ENCODE measurements at places on chromosomes 2 and 18. TPM values are rescaled to one million over a fixed set of nuclear protein-coding genes. Genes with fewer than 3 reads are reported as not detected.

DNA sequence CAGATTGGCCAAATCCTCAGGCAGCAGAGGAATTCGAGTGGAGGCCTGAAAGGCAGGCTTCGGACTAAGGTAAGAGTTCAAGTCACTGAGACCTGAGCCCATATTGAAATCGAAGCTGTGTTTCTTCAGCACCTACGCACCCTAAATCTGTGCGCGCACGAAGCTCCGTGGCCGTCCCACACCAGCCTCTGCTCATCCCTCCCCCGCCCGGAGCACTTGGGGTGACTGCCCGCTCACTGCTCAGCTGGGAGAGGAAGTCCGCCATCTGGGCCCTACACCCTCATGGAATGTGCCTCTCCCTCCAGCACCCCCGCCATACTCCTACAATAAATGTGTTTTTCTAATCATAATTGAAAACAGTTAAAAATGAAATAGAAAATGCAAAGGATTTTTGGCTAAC lies 734.5 kb downstream of the GALR1 start:
- no peak for DNase-seq

- no peak for DNase-seq
Observed at GRCh38 chr18:3384664-3385563, 65.1 kb upstream of the TGIF1 start.

- no peak for DNase-seq
Observed at GRCh38 chr2:159266554-159266953, 19.9 kb downstream of the WDSUB1 start.

GRCh38 chr2:231390667-231391066 lies 4.8 kb upstream of the B3GNT7 start:
- no peak for DNase-seq

- DNase-seq: no peak
Observed at GRCh38 chr2:64946769-64947247, 42.4 kb upstream of the SLC1A4 start.

GRCh38 chr2:229282758-229283546 lies 11.9 kb upstream of the PID1 start:
- no peak for DNase-seq

DNA sequence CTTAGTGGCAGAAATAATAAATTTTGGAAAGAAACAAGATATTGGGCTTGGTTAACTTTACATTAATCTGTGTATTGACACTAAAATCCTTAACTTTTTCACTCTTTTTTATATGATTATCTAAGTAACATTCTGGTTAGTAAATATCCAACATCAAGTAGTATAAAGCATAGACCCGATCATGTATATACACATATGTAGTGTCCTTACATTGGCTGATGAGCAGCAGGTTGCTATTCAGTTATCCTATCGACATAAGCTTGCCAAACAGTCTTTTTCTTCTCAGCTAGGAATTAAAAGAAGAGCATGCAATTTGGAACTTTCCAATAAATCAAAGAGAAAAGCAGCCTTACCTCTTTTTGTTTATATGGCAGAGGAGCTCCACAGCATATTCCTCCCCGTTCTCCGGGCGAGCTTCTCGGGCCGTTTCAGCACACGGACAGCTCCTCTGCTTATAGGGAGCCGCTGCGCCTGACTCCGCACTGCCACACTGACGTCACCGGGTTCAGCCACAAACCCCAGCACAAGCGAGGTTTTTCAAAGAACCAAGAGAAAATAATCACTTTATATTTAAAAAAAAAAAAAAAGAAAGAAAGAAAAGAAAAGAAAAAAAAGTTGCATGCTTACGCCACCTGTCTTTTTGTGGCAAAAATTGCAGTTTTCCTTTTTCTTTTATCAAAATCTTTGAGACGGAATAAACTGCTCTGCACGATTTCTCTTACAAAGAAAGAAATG lies at the start of gene SCG2:
Gene SCG2 (minus strand): TSS at position 430 of the 735 bp plus-strand sequence. CDS start 3,079 bp downstream, outside the sequence.
- peak; percentile 57 for DNase-seq

DNA sequence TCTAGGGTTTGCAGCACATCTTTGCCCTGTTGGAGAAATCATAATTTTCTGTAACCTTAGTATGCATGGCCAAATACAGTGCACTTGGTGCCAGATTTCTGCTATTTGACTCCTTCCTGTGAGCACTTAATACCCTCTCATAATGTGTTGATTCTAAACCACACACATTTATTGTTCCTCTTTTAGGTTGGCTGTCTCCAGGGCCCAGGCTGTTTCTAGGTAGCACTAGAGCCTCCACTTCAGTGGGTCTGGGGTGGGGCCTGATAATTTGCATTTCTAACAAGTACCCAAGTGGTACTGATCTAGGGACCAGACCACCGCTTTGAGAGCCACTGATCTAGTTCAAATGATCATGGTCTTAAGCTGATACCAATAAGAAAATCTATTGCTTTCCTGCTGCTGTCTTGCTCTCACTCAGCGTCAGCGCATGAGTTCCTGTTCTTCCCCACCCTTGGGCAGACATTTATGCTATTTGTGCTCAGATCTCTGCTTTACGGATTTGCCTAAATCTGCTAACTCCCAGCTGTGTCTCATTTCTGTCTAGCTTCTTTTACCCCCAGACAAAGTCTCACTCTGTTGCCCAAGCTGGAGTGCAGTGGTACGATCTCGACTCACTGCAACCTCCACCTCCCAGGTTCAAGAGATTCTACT lies 7.4 kb downstream of the PTRHD1 start:
- no peak for DNase-seq

NT5DC4 gene
- 0.29 TPM for polyA plus RNA-seq

DNA sequence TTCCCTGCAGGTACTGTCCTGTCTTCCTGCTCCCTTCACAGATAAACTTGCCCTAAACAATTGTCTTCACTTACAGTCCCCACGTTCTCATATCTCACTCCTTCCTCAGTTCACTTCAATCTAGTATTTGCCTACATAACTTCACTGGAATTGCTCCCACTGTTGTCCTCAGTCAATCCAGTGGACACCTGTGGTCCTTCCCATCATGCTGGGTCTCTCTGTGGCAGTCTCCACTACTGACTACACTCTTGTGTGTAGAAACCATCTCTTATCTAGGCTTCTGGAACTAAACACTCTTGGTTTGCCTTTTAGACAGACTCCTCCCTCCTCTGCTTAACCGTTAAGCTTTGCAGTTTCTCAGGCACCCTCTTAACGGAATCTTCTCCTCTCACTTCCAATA lies 58.8 kb downstream of the COPS8 start:
- no peak for DNase-seq

B3GNT2 gene
- polyA plus RNA-seq: 41.2 TPM

GRCh38 chr2:122081751-122082150 lies 326.3 kb downstream of the TSN start:
- no peak for DNase-seq

GRCh38 chr18:48926420-48926857 lies 24.3 kb downstream of the SMAD7 start:
- no peak for DNase-seq

EPB41L5 gene
- polyA plus RNA-seq: 82.4 TPM

- DNase-seq: no peak
Observed at GRCh38 chr2:9110893-9111569, 95.6 kb upstream of the ASAP2 start.

ESPNL gene
- polyA plus RNA-seq: 2.3 TPM

COLEC12 gene
- 28.1 TPM for polyA plus RNA-seq

PHLPP1 gene
- 18.1 TPM for polyA plus RNA-seq

DNA sequence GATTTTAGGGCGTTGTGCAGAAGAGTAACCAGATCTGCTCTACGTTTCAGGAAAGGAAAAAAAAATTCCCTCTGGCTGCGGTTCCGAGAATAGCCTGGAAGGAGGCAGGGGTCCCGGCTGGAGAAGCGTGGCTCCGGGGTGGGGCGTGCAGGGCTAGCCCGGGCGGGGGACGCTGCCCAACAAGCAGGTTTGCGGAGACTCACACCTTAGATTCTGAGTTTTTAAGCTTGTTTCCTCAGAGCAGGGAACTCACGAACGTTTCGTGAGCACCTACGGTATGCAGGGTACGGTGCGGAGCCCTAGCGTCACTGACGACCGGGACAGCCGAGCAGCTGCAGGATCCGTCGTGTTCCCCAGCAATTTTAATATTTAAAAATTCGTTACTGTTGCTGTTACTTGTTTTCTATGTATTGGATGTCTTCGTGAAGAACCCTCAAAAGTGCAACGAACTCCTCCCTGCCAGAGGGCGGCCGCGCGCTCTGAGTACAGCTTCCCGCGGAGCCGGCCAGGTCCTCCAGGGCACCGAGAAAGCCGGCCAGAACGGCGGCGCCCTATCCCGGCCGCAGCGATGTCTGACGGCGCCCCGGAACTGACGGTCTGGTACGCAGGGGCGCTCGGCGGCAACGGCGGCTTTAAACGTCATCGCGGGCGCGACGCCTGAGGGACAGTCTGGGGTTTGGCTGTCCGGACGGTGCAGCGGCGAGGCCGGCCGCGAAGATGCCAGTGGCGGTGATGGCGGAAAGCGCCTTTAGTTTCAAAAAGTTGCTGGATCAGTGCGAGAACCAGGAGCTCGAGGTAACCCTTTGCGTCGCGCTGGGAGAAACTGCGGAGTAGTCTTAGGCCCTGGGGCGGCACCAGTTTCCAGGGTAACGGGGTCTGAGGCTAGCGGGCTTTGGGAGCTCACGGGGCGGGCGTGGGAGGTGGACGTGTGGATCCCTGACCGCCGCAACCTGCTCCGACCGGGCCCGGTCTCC lies at the start of gene COPS8:
Gene COPS8 (plus strand): TSS at position 642 of the 974 bp plus-strand sequence. CDS start 76 bp downstream, at position 718.
- peak; percentile 89 for DNase-seq

DNA sequence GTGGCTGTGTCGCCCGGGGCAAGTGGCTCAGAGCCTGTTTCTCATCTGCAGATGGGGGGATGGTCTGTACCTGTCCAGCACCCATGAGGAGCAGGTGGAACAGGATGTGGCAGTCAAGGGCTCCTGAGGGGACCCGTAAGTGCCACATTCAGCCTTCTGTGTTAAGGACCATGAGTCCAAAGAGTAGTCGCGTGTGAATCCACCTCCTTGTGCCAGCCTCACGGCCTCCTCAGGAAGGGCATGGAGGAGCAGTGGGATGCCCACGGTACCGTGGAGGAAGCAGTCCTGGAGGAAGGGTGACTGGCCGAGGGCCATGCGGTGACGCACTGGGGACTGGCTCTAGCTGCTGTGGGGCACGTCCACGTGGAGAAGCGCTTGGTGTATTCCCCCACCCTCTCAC lies 61.1 kb downstream of the ODC1 start:
- no peak for DNase-seq

All from right renal pelvis (tissue), 4 donors.